Stimulated activated CD8-positive, alpha-beta memory T cell treated with anti-CD3 and anti-CD28 coated beads, Interleukin-12 subunit alpha, Interleukin-12 subunit beta, amount 100 ng/mL, for 1 hour (primary cell): ENCODE measurements at places on chromosomes 4 and X.

DNA sequence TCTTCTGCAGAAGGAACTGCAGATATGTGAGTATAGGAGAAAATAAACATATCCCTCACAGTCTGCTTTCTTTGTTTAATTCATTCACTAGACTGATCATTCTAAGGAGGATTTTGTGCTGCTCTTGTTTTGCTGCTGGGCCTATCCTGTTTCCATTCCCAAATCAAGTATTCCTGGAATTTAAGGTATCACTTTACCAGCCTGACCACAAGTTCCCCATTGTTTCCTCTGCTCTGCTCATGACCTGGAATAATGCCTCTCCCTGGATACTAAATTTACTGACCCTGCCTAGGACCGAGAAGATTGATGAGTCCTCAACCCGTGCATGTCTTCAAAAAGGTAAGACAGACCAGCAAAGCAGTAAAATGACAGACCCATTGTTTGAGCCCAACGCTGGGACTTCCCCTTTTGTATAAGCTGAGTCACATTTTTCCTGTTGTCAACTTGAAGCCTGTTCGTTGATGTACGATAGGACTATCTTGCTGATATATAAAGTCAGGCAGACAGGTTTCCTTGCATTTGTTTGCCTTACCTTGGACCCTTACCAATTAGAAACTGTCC lies 85.5 kb upstream of the TET2 start:
- DNase-seq: peak; percentile 10

DNA sequence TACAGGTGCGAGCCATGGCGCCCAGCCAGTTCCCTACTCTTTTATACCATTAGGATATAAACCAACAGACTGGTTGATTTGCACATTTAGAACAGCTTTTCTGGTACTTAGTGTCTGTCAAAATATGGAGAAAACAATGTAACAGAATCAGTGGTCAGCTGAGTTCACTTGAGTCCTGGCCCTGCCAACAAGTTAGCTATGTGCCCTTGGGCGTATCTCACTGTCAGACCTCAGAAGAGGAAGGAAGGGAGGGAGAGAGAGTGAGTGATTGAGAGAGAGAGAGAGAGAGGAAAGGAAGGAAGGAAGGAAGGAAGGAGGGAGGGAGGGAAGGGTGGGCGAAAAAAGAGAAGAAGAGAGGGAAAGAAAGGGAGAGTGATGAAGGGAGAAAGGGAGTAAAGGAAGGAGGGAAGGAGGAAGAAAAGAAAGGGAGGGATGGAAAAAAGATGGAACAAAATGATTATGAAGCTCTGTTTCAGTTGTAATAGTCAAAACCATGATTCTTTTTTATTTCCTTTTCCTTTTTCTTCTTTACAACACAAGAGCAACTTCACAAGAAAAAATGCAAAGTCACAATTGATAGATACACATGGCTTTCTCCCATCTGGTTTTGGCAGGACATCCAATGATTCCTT lies 55.7 kb upstream of the PDGFRA start:
- DNase-seq: no peak

DNA sequence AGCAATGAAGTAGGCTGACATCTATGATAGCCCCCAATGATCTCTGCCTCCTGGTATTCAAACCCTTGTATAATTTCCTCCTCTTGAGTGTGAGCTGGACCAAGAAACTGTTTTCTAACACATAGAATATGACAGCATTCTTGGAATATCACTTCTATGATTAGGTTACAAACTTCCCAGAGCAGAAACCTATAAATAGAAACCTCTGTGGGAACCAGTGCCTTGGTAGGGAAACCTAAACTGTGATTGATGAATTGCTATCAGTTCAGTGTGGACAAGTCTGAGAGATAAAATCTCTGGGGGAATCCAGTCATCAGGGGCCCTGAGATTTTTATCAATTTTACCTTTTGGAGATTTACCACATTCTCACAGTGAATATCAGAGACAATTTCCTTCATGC lies 756.5 kb upstream of the AGA start:
- DNase-seq: no peak

GRCh38 chr4:13542577-13543031 lies 1.7 kb downstream of the NKX3-2 start:
- DNase-seq: no peak

GRCh38 chr4:186688150-186688943 lies 35.3 kb downstream of the FAT1 start:
- no peak for DNase-seq

DNA sequence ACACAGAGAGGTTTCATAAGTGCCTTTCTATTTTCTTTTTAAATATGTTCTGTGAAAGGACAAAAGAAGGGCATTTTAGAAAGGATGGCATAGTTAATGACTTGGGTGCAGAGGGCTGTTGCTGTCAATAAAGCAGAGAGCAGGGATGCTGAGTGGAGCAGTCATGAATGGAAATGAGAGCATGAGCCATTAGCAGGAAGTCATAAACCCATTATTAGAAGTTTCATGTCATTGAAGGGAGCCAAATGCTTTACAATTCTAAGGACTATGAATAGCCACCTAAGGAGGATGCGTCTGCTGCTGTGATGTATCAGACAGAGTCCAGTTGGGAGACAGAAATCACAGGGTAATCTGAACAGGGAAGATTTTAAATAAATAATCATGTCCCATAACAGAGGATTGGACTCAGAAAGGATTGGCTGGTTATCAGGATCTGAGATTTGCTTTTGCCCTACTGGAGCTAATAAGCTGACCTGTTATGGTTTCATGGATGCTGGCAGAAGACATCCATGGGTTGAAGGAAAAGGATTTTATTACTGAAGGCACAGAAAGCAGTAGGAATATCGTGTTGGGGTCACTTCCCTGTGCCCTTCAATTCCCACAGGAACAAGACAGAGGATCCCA lies 47.5 kb upstream of the WDR19 start:
- no peak for DNase-seq

- no peak for DNase-seq
Observed at GRCh38 chr4:1222036-1222789, 26.7 kb downstream of the CTBP1 start.

GRCh38 chrX:36062778-36063177 lies 143.2 kb downstream of the CFAP47 start:
- DNase-seq: no peak

- DNase-seq: no peak
Observed at GRCh38 chr4:26173619-26174018, 147.2 kb upstream of the RBPJ start.

GRCh38 chr4:6591313-6591712 lies 16.3 kb downstream of the MAN2B2 start:
- no peak for DNase-seq

DNA sequence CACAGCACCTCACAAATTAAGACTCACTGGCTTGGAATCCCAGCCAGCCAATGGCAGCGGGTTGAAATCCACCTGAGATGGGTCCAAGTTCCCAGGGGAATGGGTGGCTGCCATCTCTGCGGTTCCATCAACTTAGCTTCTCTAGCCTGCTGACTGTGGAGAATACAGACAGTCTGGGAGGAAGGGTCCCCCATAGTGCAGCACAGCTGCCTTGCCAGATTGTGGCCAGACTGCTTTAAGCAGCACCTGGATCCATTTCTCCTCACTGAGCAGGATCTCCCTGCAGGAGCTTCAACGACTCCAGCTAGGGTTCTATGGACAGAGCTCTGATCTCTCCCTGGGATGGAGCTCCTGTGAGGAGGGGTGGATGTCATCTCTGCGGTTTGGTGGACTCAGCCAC lies 51.8 kb downstream of the DCK start:
- no peak for DNase-seq

- no peak for DNase-seq
Observed at GRCh38 chr4:137678796-137679195, 146.5 kb upstream of the PCDH18 start.

- no peak for DNase-seq
Observed at GRCh38 chr4:11424000-11424399, 4.7 kb downstream of the HS3ST1 start.

DNA sequence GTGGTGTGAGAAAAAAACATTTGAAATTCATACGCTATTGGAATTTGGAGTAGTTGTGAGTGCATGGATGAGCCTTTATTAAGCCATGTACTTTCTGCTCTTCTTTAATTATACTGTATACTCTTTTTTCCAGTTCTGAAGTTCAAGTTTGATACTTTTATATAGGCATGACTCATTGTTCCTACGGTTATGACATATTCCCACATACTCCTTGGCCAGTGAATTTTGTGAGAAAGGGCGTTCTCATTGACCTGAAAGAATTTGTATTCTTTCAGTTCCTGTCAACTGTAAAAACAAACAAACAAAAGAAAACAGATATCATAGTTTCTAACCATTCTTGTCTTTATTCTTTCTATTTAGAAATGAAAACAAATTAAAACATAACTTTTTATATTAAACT lies 407.3 kb downstream of the MAPK10 start:
- DNase-seq: no peak

DNA sequence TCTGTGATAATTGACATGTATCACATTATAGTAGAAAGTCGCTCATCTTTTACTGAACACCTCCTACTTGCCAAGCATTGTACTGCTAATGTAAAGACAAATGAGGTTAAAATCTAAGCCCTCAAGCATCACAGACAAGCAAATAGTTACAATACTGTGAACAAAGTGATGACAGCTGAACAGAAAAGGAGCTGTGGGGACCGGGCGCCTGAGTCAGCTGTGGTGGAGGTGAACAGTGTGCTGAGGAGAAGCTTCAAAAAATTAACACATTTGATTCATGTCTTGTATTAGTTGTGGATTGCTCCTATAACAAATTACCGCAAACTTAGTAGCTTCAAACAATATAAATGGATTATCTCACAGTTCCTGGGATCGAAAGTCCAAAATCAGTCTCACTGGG lies 124.3 kb downstream of the MAPK10 start:
- DNase-seq: no peak

DNA sequence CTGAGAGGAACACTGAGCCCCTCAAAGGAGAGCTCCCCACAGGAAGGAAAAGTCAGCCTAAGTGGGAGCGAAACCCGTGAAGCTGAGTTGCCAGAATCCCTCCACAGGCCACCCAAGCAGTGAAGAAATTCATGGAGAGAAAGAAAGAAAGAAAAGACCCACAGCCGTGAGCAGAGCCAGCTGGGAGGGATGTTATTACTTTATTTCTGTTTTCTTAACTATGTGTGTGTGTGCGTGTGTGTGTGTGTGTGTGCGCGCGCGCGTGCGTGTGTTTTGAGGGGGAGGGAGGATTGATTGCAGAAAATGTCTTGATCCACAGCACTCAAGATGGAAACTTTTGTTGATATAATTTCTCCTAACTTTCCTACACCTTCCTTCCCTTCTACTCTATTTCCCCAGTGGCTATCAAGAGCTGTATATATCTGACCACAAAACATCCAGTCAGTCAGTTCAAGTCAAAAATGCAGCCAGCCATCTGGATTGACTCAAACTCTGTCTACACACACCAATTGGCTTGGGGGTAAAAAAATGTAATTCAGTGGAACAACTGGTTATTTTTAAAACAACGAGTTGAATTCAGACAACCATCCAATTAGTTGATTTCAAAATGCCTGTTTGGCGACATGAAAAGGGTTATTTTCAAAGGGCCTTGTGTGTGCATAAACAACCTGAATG lies 13.8 kb upstream of the GPC3 start:
- DNase-seq: no peak

GRCh38 chr4:3438847-3439180 lies 3.0 kb upstream of the HGFAC start:
- no peak for DNase-seq

GRCh38 chr4:2763511-2763967 lies 7.4 kb upstream of the TNIP2 start:
- no peak for DNase-seq
